ENCODE measurements at places on chromosomes 12 and 14. TPM values are rescaled to one million over a fixed set of nuclear protein-coding genes. Genes with fewer than 3 reads are reported as not detected.

- DNase-seq: peak; percentile 80
Measured at GRCh38 chr14:87691042-87691881, 301.7 kb downstream of the GALC start.

- DNase-seq: no peak
Measured at GRCh38 chr14:94081386-94081820, 293 bp downstream of the IFI27L1 start.

Gene PPP1R1A
- total RNA-seq: 10.2 TPM

- DNase-seq: peak; percentile 77
Measured at GRCh38 chr14:58639842-58640484, 2.2 kb downstream of the DACT1 start.

Gene VRTN
- total RNA-seq: not detected

DNA sequence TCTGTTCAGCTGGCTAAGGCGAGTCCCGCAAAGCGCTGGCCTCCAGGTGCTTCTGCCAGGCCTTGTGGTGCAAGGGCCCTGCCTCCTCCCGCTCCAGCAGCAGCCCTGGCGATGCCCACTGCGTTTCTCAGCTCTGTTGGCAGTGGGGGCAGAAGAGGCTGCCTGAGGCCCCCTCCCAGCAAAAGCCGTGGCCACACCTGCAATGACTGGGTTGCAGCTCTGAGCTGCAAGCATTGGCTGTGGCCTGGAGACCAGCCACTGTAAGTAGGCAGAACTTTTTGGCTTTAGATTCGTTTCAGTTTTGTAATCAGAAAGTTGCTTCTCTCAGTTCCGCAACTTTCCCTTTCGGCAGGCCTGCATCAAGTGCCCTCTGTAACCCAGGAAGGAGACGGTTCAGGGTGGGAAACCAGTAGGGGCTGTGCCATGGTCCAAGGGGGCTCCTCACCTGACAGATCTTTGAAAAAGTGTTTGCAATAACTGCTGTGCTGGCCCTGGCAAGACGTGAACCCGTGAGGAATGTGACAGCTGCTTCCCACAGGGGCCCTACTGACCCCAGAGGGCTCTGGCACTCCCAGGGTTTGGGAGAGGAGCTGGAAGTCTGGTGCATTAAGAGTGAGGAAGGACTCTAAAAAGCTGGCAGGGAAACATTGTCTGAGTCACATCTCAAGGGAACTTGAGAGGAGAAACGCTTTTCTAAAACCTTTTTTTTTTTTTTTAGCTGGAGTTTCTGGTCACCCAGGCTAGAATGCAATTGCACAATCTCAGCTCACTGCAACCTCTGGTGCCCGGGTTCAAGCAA is 54.5 kb upstream of the MAX start:
- no peak for DNase-seq

DNA sequence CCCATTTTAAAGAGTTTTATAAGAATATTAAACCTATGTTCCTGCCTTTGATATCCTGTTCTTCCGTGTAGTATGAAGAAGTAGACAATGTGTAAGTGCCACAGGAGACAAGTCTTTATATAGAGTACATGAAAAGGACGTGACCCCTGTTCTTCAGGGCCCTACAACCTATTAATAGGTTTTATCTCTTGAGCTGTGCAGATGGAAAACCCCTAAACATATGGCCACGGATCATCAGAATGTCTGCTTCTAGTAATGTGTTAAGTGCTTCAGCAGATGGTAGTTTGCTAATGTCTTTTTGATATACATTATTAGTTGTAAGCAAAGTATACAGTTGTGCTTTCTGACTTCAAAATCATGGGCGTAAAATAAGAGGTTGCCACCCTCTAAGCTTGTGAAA is 228.5 kb downstream of the PTPRO start:
- DNase-seq: no peak

Gene NUAK1
- total RNA-seq: 19.8 TPM

DNA sequence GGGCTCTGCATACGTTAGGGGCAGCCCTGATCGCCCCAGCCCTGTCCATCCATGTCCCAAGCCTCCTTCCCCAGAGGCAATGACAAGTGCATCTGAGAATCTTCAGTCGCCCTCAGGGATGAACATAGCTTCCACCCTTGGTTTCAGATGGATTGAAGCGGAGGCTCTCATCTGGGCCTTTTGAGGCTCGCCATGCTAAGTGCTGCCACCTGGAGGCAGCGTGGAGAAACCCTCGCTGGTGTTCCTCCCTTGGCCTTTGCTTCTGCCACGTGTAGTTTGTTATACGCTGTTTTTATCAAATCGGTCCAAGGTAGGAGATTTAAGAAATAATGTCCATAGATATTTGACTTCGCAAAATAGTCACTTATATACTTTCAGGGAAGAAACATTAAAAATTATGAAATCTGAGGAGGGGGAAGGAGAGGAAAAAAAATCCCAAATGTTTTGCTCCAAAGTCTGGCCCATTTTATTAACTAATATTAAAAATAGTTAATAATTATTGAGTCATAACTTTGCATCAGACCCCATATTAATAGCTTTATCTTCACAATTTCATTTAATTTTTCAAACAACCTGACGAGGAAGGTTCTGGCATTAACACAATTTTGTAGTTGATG is 28.8 kb upstream of the LRRC10 start:
- no peak for DNase-seq

DNA sequence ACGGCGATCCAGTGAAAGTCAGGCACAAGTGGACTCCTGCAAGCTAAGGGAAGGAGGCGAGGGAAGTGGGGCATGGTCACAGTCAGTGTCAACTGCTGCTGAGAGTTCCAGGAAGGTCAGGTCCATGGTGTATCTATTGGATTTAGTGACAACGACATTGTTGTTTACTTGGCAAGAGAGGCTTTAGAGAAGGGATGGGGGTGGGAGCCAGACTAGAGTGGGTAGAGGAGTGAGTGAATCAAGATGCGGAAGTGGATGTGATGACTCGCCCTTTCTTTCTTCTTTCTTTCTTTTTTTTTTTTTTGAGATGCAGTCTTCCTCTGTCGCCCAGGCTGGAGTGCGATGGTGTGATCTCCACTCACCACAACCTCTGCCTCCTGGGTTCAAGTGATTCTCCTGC is 12.5 kb downstream of the P2RX7 start:
- no peak for DNase-seq

Gene EXOC5
- 58.6 TPM for total RNA-seq

DNA sequence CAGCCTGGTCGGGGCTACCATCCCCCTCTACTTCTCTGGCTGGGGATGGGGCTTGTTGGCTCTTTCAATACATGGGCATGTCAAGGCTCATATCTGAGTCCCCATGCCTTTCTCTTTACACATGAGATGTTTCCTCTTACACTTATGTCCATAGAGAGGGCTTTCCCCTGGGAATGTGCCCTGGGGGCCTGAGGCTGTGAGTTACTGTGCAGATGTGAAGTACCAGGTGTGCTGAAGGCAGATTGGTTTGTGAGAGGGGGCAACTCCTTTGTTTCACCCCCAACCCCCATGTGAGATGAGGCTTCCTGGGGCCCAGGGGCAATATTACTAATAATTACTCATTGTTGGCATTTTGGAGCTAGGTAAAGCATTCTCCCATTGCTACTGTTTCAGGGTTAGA is 32.8 kb downstream of the NRXN3 start:
- DNase-seq: no peak

Gene KERA
- not detected for total RNA-seq

Gene GPRC5D
- total RNA-seq: not detected

Gene LMNTD1
- 1.8 TPM for total RNA-seq

Gene CDKN3
- 0.83 TPM for total RNA-seq

- no peak for DNase-seq
Measured at GRCh38 chr14:67276131-67276530, 34.9 kb downstream of the PALS1 start.

Gene CHMP4A
- 75.4 TPM for total RNA-seq

DNA sequence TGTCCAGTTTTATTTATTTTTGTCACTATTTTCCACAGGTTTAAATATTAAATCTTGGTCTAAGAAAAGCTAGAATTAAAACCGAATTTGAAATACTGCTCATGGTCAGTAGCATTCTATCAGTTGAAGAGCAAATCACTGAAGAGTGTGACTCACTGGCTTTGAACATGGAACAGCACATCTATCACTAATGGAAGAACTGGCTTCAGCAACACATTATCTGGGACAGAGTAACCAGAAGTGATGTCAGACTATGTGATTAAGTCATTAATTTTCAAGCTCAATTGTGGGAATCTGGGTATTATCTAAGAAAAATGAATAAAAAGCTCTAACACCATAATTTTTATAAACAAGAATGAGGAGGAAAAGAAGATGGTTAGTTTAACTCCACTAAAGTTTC is 527.5 kb downstream of the TMTC2 start:
- DNase-seq: no peak

- DNase-seq: peak; percentile 98
Measured at GRCh38 chr14:101964297-101965180, at the start of gene DYNC1H1. Gene DYNC1H1, plus strand, starts transcription at chr14:101964573. Its CDS starts 119 bp downstream, at chr14:101964692.

- DNase-seq: no peak
Measured at GRCh38 chr14:24958271-24958670, 91.7 kb downstream of the STXBP6 start.

Gene CD163
- 96.0 TPM for total RNA-seq

DNA sequence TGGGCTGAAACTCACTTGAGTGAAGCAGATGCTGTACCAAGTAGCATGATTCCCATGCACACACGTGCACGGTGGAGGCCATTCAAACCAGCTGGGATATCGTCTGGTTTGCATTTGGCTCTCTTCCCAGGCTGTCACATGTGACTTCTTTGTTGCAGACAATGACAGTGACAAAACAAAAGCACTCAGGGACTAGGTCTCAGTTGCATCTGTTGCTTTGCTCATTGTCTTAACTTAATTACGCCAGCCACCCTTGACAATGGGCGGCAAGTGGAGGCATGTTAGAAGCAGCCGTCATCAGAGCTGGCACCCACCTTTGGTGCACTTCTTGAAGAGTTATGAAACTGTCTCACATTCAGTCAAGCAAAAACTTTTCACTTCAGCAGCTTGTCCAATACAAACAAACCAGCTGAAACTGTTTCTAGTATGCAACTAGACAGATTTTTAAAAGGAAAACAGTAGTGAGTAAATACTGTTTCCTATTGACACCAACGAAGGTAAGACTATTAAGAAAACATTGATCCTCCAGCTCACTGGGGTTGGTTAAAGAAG is 74.3 kb downstream of the IGF1 start:
- no peak for DNase-seq

GRCh38 chr12:58087423-58088127 is 146.2 kb downstream of the ATP23 start:
- peak; percentile 74 for DNase-seq

Data from esophagus muscularis mucosa (tissue), 4 donors.